ENCODE measurements at places on chromosomes 13 and 19.

DNA sequence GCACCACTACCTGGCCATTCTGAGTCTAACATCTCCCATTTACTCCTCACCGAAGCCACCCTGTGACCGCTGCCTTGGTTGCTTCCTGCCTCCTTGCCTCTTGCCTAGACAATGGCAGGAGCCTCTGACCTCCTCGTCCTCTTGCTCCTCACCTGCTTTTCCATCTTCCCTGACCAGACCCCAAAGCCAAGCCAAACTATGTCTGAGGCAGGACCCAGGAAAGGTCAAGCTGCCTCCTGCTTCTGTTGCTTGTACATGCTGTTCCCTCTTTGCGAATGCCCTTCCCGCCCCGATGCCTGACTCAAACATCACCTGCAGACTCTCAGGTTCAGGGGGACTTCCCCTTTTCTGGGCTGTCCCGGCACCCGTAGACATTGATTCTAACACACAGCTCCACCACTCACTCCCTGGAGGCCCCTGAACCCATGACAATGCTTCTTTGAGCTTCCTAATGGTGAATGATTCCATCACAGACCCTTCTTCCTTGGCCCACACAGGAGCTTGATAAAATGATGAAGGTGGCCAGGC is 60.8 kb downstream of the F2RL3 start:
- no peak for DNase-seq

GRCh38 chr13:23609414-23609760 is 39.2 kb downstream of the TNFRSF19 start:
- no peak for DNase-seq

DNA sequence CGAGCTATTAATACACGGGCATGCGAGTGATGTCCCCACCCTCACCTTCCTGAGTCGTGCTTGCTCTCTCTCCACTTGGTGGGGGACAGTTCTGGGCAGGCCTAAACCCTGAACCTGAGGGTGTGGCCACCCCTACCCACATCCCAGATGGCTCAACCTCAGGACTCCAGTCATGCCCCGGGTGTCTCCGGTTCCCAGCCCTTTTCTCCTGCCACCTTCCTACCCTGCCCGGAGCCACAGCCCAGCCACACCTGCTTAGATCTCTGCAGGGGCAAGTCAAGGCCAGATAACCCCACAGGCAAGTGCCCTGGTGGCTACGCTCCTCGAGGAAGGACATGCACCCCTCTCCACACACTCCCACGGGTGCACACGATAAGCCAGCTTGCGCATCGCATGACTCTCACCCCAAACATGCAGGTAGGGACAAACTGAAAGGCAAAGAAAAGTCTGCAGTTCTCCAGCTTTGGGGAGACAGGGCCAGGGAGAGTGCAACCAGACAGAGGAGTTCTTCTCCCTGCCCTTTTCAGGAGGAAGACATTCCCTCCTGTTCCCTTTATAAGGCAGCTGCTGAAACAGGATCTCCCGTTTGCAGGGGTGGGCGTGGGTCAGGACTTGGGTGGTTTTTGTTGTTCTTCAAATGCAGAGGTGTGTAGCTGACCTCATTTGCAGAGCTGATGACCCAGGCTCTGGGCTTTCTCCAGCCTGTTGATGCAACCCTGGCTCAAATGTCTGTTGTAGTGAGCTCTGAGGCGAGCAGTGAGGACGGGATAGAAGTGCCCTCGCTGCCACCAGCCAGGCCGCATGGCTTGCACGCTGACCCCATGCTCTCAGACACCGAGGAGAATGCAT is 88.6 kb downstream of the DPF1 start:
- no peak for DNase-seq

DNA sequence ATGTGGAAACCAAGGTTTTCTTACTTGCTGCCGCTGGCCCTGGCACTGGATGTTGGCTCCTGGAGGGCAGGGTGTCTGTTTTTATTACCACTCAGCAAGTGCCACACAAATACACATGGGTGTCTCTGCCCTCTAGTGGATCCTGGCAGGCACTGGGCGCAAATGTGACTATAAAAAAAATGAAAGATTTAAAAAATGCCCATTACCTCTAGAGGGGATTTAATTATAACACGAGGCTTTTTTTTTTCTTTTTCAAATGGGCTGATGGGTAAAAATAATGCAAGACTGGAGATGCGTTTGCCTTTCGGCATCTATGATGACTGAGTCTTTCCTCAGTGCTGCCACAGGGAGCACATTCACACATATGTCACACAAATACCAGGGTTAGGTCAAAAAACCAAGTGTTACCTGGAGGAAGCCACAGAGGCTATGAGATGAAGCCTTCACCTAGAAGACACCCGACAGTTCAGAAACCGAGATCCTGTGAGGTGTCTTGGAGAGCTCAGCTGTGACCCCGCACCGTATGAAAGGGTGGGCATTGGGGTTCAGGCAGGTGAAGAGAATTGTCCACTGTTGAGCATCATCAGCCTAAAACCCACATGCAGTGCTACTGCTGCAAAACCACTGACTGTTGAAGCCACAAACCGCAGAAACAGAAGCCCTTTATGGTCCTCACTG is 25.7 kb downstream of the CHAMP1 start:
- no peak for DNase-seq

DNA sequence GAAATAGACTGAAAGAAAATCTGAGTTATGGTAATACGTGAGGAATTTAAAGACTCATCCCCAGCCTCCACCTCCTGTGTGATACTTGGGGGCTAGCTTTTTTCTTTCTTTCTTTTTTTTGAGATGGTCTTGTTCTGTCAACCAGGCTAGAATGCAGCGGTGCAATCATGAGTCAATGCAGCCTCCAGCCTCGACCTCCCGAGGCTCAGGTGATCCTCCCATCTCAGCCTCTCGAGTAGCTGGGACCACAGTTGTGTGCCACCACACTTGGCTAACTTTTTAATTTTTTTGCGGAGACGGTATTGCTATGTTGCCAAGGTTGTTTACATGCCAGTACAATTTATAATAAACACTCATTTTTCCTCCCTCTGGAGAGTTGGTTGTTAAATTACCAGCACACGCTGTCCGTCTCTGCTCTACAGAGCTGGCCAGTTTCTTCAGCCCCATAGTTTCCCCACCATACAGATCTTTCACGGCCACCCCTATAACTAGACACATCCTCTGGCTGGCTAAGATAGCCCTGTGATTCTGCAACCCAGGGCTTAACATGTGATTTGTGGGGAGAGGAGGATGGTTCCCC is 4.8 kb downstream of the TNFSF9 start:
- no peak for DNase-seq

GRCh38 chr19:40163541-40164129 is 27.6 kb upstream of the MAP3K10 start:
- no peak for DNase-seq

DNA sequence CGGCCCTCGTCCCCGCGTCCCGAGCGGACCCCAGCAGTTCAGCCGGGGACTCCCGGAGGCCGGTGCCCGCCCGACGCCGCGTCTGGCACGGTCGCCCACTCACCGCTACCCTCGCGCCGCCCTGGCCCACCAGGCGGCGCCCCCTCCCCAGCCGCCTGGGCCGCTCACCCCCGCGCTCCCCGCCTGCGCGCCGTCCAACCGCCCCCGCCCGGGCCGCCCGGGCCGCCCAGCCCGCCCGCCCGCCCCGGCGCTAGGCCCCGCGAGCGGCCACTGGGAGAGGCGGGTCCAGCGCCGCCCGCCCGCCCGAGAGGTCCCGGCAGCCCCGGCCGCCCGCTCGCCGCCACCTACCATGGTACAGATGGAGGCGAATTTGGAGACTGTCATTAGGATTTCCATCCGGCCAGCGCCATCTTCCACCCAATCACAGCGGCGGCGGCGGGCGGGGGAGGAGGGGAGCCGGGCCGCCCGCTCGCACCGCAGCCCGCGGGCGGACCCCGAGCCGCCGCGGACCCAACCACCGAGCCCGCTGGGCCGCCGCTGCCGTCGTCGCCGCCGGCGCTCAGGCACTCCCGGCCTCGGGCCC is at the start of gene USP12:
USP12 (minus strand) TSS at position 568 of the 583 bp plus-strand sequence; CDS start at position 396, 172 bp downstream.
- no peak for DNase-seq

GRCh38 chr19:5403968-5404640 is 51.1 kb upstream of the ZNRF4 start:
- no peak for DNase-seq
